ENCODE measurements at places on chromosomes 1 and 21.

DNA sequence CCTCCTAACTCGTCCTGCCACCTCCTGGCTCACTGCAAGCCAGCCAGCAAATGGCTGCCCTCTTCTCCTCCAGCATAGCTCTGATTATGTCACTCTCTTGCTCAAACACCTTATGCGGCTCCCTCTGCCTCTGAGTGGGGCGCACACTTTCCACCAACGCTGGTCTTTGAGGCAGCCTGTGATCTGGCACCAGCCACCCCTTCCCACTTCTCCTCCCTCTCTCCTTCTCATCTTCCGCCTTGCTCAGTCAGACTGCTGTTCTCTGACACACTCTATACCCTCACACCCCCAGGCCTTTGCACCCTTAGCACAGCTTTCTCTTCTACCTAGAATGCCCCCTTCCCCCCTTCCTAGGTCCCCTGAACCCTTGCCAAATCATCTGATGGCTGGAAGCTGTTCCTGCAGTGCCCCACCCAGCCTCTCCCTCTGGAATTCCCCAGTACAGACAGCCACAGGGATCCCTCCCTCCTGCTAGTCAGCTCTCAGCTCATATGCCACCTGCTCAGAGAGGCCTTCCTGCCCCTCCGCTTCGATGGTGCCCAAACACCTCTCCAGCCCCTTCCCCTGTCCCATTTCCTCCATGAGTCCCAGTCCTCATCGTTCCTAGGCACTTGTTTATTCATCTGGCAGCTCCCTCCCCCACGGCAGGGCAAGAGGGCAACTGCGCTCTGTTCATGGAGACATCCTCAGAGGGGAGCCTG is 21.7 kb upstream of the PEF1 start:
- no peak for DNase-seq

DNA sequence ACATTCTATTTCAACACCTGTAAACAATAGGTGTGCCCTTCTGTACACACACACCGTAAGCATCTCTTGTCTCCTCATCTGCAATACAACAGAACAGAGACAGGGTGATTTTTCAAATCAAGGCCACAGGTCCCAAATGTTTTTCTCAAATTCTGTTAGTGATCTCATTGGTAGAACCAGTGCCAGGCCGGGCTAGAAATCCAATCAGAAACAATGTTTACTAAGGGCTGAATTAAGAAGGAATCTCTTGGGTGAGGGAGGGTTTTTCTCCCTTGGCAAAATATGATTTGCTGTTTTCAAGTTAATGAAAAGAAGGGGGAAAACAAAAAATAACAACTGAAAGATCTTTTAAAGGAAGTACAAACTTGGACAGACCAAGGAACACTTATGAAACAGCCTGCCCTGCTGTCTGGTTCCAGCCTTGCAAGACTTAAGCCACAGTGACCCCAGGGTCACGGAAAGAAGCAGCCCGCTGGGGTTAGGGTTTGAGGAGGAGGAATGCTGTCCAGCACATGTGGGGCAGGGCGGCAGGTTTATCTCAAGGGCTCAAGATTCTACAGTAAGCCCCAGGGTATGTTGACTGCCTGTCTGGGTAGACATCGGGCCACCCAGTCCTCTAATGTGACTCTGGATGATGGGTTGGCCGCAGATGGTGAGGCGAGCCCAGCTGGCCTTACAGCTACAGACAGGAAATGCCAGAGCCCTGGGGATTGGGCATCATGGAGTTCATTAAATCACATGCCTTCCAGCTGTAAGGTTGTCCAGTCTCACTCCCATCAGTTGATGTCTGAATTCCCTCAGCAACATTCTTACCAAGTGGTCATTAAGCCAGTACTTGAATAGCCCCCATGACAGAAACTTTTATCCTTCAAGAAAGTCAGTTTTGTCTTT is 73.3 kb upstream of the SLC44A3 start:
- DNase-seq, result no peak

- DNase-seq, result no peak
Measured at GRCh38 chr1:1285102-1285571, 4.9 kb downstream of the SCNN1D start.

DNA sequence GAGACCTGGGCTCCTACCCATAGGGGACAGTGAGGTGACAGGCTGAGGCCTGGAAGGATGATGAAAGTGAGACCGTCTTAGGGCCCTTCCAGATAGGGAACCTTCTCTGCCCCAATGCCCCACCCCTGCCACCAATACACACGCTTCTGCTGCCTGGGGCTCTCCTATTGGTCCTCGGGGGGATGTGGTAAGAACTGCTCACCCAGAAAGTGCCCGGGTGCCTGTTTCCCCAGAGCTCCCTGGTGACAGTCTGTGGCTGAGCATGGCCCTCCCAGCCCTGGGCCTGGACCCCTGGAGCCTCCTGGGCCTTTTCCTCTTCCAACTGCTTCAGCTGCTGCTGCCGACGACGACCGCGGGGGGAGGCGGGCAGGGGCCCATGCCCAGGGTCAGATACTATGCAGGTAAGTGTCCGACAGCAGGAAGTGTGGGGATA is 948 bp downstream of the SEMA4A start:
- DNase-seq, result peak; percentile 53

DNA sequence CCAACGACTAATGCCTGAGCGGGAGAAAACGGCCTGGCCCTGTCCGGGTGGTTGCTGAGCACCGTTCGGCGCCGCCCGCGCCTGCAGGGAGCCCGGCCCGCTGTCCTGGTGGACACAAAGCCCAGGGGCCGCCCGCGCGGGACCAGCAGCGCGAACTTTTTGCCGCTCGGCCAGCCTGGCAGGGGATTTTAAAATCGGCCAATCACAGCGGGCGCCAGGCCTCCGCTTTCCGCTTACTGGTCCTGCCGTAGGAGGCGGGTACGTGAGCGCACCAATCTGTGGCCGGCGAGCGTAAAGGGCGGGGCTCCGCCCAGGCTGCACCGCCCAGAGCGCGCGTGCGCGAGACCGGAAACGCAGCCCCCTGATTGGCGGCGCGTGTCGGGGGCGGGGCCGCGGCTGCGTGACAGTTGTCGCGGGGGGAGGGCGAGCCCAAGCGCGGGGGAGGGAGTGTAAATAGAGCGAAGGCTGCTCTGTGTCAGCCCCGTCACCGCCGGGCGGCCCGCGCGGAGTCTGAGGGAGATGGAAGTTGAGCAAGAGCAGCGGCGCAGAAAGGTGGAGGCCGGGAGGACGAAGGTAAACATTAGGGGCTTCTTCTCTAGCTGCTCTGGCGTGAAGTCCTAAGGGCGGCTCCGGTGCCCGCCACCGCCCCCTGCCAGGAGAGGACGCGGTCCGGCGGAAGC is at the start of the genes C21orf58 and PCNT:
Gene C21orf58, minus strand, starts transcription at position 161 of the 680 bp plus-strand sequence. CDS start 1,132 bp downstream, outside the sequence.
Gene PCNT, plus strand, starts transcription at position 447 of the 680 bp plus-strand sequence. Its CDS starts 73 bp downstream, at position 520.
- peak; percentile 100 for DNase-seq

DNA sequence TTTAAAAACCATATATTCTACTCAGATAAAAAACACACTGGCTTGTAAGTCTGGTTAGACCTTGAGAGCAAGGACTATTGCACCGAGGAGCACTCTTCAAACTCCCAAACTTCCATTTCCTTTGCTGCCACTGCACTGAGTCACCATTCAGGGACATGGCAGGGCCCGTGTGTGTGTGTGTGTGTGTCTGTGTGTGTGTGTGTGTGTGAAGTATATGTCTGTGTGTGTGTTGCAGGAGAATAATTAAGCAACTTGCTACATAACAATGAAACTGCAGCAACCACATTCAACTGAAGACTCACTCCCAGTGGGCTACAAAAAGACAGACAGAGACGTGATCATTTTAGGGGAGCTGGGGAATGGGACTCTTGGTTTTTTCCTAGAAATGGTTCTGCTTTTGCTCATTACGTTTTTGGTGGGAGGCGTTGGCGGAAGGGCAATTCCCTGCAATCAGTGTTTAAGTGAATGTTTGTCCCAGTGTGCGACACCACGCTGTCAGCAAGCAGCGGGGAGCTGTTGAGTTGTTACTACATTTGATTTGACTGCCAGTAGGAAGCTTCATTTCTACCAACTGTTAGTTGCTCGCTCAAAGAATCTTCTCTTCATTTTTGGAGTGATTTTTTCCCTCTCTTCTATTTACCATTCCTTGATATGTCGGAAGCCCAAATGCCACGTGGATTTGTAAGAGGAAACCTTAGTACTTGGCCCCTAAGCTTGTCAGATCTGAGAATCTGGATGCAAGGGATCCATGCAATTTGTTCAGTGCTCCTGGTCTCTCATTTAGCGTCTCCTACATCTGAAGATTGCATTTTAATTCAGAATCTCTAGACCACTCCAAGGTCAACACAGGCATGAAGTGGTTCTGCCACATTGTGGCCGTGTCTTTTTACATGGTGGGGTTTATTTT is 36.1 kb downstream of the ESRRG start:
- DNase-seq, result no peak

DNA sequence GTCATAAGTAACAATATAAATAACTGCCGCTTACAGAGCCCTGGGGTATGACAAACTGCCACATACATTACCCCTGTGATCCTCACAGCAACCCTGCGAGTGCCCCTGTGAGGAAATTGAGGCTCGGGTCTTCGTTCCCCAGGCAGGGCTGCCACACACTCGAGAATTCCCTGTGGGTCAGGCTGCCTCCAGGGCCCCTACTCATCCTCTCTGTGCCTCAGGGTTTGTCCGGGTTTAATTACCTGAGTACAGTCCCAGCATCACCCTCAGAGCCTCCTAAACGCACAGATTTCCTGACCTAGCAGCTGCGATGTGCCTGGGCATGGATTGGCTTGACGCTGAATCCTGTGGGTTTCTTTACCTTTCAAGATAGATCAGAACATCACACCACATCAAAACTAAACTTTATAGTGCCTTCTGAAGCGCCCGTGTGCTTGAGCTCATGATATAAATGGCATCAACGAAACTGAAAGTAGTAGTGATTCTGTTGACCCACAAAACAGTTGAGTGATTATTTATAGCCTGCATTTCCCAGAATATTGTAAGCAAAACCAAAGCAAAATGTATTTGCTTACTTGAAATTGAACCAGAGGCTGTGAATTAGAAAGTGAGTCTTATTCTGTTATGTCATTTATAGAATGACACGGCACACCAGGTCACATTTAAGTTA is 14.0 kb downstream of the SLC37A1 start:
- peak; percentile 58 for DNase-seq

GRCh38 chr1:228475812-228476211 is 11.4 kb upstream of the RNF187 start:
- no peak for DNase-seq

DNA sequence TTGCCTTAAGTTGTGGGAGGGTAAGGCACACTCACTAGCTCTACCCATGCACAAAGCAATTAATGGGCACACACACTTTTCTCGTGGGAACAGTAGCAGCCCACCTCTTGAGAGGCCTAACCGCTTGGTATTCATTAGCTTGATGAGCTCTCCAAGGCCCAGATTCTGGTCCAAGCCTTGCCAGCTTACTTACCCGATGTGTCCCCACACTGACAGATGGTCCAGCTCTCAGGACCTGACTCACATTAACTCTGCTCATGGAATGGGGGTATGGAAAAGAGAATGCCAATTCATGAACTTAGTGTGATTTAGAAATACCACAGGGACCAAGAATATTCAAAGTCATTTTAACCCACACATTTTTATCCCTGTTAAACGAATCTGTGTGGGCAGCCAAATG is 106.8 kb upstream of the CACHD1 start:
- no peak for DNase-seq

GRCh38 chr1:159872891-159873290 is 10.4 kb upstream of the VSIG8 start:
- no peak for DNase-seq

GRCh38 chr1:110648417-110648816 is 26.3 kb downstream of the KCNA3 start:
- DNase-seq, result no peak

DNA sequence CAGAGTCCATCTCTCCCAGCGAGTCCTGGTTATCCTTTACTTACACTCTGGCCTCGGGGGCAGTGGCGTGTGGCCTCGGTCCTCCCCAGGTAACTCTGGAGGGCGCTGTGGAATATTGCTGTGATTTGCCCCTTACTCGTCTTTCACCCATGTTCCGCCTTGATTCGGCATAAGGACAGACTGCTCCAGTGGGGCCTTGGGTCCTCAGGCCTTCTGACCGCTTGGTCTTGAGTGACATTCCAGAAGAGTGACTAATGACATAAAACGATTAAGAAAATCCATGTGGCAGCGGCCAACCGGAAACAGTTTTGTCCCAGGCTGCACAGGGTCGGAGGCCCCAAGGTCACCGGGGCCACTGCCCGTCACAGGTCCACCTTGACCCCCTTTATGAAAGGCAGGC is 11.0 kb downstream of the ICMT start:
- DNase-seq, result no peak

- DNase-seq, result no peak
Measured at GRCh38 chr1:5010236-5010635, 355.8 kb downstream of the AJAP1 start.

DNA sequence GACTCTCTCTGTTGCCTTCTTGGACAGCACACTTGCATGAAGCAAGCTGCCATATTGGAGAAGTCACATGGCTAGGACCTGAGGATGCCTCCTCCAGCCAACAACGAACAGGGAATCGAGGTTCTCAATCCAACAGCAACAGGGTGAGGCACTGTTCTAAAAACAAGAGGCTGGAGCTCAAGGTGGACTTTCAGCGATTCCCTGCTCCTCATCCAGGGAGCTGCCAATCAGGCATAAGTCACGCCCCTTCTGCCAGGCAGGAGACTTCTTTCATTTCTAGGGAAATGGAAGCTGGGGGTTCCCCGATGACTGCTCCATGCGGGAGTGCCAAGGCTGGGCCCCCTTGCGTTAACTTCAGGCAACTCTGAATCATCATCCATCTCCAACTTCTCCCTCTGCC is 22.7 kb upstream of the IFNAR1 start:
- no peak for DNase-seq

DNA sequence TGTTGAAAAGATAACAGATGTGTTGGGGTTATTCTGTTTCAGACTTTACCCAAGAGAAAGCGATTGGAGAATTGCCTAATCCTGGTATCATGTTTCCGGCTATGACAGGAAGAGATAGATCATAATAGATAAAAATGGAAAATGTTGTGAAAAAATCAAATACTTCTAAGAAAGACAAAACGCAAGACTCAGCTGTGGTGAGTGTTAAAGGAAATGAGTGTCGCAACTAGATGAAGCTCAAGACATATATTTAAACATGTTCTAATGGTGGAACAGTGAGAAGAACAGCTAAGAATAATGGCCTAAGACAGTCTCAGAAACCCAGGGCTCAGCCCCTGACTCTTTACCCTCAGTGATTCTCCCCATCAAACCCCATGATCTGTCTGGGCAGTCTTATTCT is 426.7 kb upstream of the RUNX1 start:
- DNase-seq, result no peak

All from activated naive CD8-positive, alpha-beta T cell treated with anti-CD3 and anti-CD28 coated beads, Interleukin-2, amount 10 ng/mL, durations not matched to agents 7 days and 5 days (primary cell).